ENCODE measurements at places on chromosomes 4 and X. TPM values are rescaled to one million over a fixed set of nuclear protein-coding genes. Genes with fewer than 3 reads are reported as not detected.

Gene CLTRN
- 0.12 TPM for total RNA-seq

Gene PRKG2
- 0.02 TPM for total RNA-seq

Gene MAP7D2
- total RNA-seq: 0.45 TPM

Gene AR
- total RNA-seq: 7.6 TPM

Gene CYP4V2
- total RNA-seq: 22.0 TPM

Gene CDKL5
- total RNA-seq: 2.9 TPM

Gene DMRTC1B
- total RNA-seq: not detected

Gene PDE5A
- total RNA-seq: 121 TPM

Gene SLC4A4
- total RNA-seq: 3.4 TPM

Gene CCKAR
- total RNA-seq: not detected

GRCh38 chr4:1785592-1785991 is 7.5 kb upstream of the FGFR3 start:
- no peak for DNase-seq

DNA sequence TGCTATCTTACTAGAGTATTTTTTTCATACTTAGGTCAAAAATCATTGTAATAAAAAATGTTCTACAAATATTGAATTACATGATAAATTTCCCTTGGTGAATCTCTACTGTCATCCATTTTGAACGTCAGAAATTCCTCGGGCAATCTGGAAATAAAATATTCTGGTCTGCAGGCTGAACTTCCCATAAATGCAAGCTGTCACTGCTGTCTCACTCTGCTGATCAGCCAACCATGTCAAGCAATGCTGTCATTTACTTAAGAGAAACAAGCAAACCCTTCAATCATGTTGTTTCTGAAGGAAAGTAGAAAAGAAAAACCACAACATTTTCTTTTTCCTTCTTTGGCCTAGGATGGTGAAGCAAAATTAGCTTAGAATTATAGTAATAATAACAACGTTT is 514.2 kb upstream of the GALNT7 start:
- DNase-seq: no peak

DNA sequence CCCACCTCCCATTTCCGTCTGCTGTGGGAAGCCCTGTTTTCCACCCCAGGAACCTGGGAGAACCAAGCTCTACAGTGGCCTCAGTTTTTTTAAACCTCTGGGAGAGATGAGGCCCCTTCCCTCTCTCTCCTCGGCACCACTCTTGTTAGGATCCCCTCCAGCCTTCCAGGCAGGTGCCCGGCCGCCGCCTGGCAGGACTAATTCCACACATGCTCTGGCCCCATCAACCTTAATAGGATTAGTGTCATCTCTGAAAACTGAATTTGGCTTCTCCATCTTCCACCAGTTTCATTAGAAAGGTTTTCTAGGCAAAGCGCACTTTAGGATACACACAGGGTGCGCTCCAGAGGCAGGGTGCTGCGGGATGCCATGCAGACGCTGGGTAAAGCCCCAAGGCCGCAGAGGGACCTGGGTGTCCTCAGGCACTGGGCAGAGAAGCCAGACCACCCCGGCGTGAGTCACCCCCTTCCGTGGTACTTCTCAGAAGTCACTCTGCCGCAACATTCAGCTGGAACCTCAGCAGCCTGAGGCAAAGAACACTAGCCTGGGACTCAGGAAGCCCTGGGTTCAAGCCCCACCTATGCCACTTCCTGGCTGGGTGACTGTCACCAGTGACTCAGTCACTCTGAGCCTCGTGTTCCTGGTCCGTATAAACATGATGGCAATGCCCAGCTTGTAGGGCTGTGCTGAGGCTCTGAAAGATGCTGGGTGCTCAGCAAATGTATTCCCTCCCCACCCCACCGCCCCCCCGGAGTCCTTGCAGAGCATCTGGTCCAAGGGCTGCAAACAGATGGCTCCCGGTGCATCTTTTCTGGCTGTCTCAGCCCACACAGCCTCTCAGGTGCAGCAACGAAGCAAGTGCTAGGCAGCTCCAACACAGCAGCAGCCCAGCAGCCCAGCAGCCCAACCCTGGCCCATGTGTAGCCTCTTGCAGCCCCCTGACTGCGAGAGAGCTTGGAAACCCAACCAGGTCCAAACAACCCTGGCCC is 29.1 kb downstream of the PPP2R2C start:
- DNase-seq: no peak

- no peak for DNase-seq
These were observed 24.2 kb downstream of the HAUS3 start for GRCh38 chr4:2217726-2218125.

DNA sequence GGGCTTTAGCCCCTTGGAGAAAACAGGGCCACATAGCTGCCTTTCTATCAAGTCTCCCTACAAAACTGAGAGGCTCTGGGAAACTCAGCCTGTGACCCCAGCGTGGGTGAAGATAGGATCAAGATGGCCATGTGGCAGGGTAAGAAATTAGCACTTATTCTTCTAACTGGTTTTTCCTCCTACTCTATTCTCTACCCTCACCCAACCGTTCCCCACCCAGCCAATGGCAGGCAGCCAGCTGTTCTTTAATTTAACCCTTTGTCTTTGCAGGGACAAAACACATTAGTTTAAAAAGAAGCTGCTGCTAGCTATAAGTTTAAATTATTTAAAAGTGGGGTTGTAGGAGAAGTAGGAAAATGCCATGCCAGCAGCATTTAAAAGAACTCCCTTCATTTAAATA is 2.8 kb downstream of the CLCN5 start:
- DNase-seq: no peak

- DNase-seq: no peak
These were observed 25.9 kb upstream of the NDNF start for GRCh38 chr4:121098266-121098665.

DNA sequence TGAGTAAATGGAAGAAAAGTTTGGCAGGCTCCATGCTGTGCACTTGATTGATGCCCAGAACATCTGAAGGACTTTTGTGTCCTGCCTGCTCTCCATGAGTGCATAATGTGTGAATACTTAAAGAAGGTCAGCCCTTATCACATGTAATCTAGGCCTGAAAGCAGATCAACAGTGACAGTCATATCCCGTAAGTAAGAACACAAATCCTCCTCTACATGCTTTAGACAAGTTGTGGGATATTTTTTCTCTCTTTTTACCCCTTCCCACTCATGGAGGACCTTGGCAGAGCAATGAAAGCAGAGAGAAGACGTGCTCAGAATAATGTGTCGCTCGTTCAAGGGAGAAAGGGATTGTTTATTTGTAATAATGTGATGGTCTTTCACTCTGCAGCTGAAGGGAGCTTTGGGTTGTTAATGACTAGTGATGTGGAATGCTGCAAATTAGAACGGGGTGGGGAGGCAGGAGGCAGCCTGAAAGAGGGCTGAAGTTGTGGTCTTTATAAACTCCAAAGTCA is 286.6 kb downstream of the BMPR1B start:
- no peak for DNase-seq

DNA sequence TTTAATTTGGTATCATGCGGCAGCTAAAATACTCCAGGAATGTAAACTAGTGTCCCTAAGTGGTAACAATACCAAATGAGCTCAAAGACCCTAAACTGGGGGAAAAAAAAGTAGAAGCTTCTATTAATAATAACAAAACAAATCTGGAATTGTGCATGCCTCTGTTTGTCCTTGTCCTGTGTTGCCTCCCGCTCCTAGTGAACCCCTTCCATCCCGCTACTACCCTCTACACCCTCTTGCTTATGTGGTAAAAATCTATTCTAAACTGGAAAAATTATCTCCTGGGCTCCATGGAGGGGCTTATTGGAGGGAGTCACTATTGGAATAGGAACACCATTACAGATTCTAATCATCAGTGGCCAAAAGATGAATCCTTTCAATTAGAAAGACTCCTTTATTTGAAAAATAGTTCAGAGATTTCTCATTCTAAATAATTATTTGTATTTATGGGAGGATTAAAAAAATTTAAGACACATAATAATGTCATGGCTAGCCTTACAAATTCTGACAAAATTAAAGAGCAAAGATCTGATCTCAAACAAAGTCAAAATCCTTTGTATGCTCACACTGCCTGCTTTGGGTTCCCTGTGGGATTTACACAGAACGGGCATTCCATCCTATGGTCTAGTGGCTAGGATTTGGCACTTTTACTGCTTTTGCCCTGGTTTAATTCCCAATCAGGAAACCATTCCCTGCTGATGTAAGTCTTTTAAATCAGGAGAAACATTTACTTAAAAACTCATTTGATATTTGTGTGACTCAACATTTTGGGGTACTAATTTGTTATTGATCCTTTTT is 34.7 kb upstream of the FMR1 start:
- no peak for DNase-seq

GRCh38 chr4:121050300-121050699 is 22.0 kb downstream of the NDNF start:
- DNase-seq: peak; percentile 26

DNA sequence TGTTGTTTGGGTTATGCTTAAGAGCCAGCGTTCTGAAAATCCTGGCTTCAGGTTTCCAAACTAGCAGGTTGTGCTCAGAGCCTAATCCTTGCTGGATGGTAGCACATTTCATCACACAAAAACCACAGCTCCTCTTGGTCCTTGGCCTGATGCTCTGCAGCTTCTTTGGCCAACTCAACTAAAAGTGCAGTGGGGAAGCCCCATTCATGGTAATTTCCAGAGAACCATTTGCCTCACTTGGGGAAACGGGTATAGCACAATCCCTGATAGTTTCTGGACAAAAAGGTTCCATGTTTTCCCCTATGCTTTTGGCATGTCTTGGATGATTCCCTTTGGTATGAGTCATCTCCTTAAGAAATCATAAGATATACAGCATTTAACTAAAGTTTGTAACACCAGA is 78.7 kb downstream of the SYNPO2 start:
- DNase-seq: peak; percentile 65

DNA sequence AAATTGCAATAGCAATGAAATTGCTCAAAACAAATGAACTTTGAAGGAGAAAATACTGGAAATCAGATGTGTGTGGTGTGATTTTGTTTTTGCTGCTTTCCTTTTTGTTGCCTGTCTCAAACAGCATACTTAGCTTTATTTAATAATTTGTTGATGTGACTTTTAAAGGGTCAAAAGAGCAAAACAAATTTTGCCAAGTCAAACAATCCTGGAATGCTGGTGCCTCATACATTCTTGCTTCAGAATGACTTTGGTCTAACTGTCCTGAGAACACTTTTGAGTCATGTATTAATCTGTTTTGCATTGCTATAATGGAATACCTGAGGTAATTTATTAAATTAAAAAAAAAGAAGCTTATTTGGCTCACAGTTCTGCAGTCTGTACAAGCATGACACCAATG is 3.4 kb downstream of the PF4V1 start:
- DNase-seq: no peak

DNA sequence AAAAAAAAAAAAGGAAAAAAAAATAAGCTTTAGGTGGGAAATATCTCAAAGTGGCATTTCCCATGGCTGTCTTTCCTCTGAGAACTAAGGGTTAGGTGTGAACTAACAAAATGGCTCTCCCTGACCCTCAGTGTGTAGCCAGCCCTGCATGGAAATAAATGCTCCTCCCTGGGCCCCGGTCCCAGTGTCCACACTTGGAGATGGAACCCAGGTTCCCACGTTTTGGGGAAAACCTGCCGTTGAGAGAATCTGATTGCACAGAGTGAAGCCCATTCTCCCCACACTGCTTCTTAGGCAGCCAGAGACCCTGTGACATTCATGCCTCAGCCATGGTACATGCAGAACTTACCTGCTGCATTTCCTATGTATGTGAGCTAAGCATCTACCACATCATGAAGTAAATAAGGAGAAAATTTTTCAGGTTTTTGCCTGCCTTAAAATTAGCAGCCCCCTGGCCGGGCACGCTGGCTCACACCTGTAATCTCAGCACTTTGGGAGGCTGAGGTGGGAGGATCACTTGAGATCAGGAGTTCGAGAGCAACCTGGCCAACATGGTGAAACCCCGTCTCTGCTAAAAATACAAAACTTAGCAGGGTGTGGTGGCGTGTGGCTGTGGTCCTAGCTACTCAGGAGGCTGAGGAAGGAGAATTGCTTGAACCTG is 34.5 kb downstream of the HTT-AS start:
- no peak for DNase-seq

DNA sequence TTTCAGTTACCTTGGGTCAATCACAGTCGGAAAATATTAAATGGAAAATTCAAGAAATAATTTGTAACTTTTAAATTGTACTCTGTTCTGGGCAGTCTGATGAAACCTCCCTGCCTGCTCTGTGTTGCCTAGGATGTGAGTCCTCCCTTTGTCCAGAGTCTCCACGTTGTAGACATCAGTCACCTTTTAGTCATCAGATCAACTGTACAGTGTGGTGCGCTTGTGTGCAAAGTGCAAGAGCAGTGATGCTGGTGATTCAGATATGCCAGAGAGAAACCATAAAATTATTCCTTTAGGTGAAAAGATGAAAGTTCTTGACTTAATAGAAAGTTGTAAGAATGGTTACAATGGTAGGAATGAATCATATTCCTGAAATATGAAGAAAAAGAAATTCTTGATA is 1.4 kb downstream of the SPATA4 start:
- DNase-seq: peak; percentile 13

DNA sequence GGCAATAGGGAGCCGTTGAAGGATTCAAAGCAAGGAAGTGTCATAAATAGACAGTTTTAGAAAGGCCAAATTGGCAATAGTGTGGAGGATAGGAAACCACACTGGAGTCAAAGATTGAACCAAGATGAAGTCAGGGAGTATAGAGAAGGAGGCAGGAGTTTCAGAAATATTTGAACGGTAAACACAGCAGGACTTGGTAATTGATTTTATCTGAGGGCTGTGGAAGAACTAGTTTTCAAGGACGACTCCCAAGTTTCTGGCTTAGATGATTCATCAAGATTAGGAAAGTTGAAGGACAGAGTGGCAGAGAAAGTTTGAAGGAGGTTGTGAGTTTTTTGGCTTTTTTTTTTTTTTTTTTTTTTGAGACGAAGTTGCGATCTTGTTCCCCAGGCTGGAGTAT is 11.5 kb upstream of the TMEM31 start:
- no peak for DNase-seq

GRCh38 chr4:55029321-55029720 is 96.1 kb downstream of the KDR start:
- no peak for DNase-seq

GRCh38 chr4:3243136-3243780 is 5.7 kb upstream of the MSANTD1 start:
- DNase-seq: no peak

GRCh38 chr4:53688186-53688790 is 97.0 kb upstream of the LNX1 start:
- DNase-seq: peak; percentile 98

GRCh38 chr4:1384675-1385372 is 21.4 kb downstream of the NKX1-1 start:
- DNase-seq: no peak

DNA sequence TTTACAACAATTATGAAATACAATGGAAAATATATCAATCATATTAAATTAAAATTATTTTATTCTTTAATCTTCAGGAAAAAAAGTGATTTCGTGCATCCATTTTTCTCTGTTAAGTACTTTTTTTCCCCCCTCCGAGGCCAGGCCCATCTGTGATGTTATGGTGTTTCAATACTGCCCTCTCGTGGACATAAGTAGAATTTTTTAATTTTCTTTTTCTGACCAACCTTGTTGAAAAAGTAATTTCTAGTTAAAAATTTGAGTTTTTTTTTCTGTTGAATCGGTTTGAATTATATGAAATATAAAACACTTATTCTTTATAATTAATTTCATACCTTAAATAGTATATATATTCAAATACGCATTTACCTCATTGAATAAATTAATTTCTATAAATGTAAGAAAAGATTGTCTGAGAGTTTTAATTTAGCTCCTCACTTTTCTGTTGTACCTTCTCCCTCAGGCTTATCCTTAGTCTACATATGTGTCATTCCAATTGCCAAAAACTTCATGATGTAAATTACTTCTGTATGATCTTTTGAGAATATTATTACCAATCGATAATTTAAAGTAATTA is 175.8 kb upstream of the TECRL start:
- peak; percentile 58 for DNase-seq

- no peak for DNase-seq
These were observed 60.7 kb downstream of the GAB1 start for GRCh38 chr4:143397335-143397734.

- no peak for DNase-seq
These were observed 18.9 kb upstream of the GPM6B start for GRCh38 chrX:13835825-13836224.

Measured in H4 (cell line).